OCI-LY7 (cell line): ENCODE measurements at places on chromosomes 13 and 19.

- no peak for DNase-seq
These were observed 17.2 kb downstream of the CCDC97 start for GRCh38 chr19:41327076-41327575.

DNA sequence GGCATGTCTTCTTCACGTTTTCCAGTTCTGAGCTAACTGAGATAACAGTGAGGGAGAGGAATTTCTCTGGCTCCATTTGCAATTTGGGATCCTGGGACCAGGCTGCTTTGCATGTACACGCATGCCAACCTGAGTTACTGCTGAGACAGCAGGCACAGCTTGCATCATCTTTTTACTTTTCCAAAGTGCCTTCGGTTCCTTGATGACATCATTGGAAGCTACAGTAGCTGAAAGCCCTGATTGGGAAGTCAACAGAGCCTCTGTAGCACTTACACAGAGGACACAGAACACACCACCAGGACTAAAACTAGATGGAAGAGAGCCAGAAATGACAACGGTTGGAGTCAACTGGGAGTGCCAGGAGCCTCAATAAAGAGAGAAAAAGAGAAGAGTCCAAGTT lies 399.1 kb upstream of the GPC6 start:
- DNase-seq = no peak

GRCh38 chr19:6011794-6012193 lies 33.9 kb upstream of the RANBP3 start:
- DNase-seq = no peak

GRCh38 chr19:39516270-39516669 lies 1.3 kb downstream of the SELENOV start:
- DNase-seq = no peak

- no peak for DNase-seq
These were observed 9.7 kb downstream of the R3HDM4 start for GRCh38 chr19:903266-903797.

DNA sequence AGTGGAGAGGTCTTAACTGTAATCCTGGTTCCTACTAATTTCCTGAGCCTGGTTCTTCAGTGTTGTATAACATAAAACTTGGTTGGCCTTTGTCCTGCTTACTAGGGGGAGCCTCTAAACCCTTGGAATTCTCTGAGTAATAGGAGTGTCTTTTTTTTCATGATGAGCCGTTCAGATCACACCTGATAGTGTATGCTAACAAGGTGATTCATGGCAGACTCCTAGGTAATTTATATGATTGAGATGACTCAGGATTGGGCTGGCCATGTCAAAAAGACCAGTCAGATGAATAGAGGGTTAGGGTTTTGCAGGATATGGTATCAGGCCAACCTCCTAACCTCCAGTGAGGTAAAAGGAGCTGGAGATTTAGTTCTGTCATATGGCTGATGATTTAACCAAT lies 135.8 kb upstream of the KLF12 start:
- DNase-seq = no peak

DNA sequence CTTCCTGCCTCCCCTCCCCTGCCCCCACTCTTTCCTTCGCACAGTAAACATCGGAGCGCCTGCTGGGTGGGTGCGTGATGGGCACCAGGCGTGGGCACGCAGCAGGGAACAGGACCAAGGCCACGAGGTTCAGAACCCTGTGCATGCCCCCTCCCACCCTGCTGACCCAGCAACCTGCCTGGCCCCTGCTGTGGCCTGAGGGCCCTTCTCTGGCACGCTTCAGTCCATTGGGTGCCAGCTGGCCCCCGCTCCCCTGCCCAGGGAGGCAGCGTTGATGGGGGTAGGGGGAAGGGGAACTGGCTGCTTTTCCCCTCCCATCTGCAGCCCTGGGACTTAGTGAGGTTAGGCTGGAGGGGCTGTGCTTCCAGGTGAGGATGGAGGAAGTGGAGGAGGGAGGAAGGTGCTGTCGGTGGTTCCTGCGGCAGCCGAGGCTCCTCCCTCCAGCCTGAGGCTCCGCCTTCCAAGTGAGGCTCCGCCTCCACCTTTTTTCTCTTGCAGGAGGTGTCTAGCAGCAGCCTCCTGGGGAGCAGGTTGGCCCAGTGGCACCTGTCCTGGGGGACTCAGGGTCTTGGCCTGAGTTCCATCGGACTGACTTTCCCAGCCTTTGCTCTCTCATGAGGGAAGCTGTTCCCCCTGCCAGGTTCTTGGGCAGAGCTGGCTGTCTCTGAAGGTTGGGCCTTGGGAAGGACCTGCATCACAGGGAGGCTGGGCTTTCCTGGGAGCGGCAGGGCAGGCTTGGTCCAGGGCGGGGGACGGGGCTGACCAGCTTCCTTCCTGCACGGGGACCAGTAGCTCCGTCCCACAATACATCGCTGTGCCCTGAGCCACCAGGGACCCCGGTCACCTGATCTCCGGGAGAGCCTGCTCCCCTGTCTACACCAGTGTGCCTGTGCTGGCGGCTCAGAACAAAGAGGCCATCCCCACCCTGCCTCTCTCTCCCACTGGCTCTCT lies 7.3 kb downstream of the PIAS4 start:
- DNase-seq = peak; percentile 14

DNA sequence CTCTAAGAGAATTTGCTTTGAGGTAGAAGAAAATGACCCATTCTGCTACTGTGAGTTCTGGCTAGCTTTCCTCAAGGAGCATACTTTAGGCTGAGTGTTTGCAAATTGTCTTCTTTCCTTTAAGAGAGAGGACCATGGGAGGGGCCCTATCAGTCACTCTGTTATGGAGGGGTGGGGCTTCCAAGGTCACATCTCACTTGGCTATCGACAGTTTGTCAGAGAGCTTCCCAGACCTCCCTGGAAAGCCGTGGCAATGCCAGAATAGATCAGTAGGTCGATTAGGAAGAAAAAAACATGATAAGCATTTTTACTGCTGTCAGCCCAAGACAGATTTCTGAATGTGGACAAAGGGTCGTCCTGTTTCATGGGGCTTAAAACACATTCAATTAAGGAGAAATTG lies 93.3 kb downstream of the OXGR1 start:
- no peak for DNase-seq

GRCh38 chr19:6273701-6274601 lies 5.8 kb downstream of the MLLT1 start:
- DNase-seq = no peak

DNA sequence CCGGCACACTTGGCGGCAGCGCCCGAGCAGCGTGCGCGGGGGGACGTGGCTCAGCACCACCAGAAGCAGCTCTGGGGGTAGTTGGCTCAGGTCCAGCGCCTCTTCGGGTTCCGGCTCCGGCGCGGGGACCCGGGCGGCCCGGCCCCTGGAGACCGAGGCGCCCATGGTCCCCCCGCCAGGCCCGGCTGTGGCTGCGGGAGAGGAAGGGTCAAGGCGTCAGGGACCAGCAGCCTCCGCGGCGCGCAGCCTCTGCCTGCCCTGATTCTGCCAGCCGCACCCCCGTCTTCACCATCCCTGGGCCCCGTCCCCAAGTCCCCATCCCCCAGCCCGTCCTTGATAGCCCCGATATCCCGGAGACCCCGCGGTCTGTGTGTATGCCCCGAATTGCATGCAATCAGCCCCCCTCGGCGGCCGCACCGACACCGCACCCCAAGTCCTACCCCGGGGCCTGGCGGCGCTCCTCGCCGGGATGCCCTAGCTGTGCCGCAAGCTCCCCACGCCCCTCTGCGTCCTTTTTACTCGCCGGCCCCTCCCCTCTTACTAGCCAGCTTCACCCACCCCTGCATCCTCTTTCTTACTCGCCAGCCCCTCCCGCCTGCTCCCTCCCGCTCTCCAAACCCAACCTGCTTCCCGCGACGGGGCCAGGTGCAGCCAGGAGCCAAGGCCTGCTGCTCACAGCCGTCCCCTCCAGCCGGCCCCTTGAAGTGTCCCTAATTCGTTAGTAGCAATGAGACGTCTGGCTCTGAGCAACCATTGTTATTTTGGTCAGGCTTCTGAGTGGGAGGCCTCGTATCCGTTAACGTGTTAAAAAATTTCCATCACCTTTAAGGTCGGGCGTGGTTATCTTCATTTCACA lies at the start of gene FBXO27:
FBXO27 (minus strand) TSS at position 487 of the 856 bp plus-strand sequence; CDS start at position 165, 322 bp downstream.
- DNase-seq = no peak

DNA sequence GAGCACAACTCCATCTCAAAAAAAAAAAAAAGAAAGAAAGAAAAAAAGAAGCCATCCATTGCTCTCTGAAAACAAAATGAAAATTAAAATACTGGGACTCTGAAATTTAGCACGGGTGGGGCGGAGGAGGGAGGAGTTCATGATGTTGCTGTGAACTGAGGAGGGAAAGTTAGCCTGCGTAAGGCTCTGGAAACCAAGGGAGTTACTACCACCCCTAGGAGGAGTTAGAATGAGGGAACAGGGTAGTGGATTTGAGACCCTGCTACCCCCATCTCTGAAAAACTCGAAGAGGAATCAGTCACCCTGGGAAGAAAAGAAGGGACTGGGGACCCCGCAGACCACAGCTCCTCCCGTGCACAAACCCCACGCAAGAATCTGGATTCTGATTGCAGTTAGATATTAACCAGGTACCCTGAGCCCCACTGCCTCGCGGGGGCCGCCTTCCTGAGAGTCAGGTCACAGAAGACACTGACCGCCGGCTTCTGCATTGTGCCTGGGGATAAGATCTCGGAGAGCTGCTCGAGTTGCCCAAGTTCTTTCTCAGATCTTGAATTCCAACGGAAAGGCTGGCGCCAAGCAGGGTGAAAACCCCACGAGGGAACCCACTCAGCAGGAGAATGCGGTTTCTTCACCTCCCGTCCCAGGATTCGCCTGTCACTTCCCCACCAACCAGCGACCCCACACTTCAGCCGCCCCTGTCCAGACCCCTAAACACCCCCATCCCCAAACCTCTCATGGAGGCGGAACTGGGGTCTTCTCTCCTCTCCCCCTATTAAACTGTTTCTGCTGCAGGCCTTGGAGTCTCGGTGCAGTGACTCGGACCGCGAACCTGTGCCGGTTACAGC lies 870 bp downstream of the ZNF442 start:
- DNase-seq = no peak

DNA sequence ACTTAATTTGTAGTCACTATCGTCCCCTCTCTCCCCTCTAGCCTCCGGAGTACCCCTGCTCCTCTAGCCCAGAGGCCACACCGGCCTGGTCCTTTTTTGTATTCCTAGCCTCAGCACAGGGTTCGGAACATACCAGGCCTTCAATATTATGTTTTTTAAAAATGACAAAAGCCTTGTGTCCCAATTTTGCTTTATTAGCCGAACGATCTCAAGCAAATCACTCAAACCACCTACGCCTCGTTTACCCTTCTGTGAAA lies 463 bp upstream of the POMP start:
- no peak for DNase-seq

- no peak for DNase-seq
These were observed 55.2 kb downstream of the SPATA13 start for GRCh38 chr13:24215732-24216131.

- DNase-seq = no peak
These were observed 198.2 kb downstream of the KLF12 start for GRCh38 chr13:73935991-73936390.

- DNase-seq = no peak
These were observed 102.2 kb upstream of the EDNRB start for GRCh38 chr13:78020861-78021260.

DNA sequence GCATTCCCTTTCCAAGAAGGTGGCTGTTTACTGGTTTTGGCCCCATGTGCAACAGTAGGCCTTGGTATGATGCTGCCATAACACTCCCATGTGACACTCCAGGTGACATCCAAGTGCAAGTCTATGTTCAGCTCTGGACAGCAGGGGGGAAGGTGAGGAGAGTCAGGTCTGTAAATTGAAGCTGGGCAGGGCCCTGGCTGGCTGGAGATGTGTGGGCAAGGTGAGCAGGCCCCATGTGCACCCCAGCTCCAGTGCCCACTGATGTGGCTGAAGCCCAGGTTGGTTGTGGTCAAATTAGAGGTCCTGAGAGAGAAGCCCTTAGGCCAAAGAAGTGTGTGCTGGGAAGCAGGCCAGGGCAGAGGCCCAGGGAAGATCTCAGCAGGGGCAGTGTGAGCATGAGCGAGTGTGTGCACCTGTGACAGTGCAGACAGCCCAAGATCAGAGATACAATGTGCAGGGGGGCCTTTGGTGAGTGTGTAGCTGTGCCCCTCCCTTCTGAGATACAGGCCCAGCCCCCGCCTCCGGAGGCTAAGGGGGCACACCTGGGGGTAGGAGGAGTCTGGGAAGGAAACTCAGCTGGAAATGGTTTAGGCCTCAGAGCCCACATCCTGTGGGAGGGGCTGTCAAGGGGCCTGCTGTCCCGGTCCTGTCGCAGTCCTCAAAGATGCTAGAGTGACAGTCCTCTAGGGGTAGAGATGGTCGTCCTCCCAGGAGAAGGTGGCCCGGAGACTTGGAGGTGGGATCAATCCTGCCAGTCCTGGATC lies 18.6 kb downstream of the DEDD2 start:
- DNase-seq = peak; percentile 87
